AG04449 (cell line): ENCODE measurements at places on chromosomes 5 and 9.
A peak's percentile ranks its signal among the peaks of the same experiment; 100 is the strongest.

DNA sequence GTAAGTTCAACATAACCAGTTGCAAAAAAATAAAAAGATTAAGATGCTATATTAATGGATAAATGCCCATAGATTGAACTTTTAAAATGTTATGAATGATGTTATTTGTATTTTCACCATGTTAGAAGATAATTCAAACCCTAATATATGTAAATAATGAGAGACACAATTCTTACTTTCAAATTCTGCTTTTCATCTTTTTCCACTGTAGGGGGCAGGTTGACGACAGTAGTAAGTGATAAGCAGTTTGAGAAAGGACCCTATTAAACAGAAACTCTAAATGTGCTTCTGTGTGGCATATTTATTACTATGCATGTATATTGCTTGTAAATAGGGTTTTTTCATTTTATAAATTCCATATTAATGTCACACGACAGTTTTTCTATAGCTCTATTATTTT is 591.1 kb downstream of the SEMA5A start:
- no peak for DNase-seq

DNA sequence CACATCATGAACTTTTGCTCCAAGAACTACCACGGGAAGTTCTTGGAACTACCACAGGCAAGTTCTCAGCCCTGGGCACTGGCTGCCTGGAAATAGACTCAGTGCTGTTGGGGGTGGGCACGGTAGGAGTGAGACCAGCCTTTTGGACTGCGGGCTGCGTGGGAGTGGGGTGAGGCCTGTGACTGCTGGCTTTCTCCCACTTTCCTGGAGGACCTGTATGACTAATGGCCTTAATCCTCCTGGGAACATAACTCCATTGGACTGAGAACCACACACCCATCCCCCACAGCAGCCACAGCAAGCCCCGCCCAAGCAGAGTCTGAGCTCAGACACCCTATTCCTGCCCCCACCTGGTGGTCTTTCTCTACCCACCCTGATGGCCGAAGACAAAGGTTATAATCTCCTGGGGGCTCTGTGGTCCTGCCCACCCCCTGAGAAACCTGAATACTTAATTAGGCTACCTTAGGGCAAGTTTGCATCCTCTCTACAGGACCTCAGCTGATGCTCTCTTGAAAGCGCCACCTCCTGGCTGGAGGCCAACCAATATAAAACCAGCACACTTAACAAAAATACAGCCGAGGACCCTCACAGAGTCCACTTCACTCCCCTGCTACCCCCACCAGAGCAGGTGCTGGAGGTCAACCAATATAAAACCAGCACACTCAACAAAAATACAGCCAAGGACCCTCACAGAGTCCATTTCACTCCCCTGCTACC is 112.6 kb downstream of the CACNA1B start:
- DNase-seq, result no peak

DNA sequence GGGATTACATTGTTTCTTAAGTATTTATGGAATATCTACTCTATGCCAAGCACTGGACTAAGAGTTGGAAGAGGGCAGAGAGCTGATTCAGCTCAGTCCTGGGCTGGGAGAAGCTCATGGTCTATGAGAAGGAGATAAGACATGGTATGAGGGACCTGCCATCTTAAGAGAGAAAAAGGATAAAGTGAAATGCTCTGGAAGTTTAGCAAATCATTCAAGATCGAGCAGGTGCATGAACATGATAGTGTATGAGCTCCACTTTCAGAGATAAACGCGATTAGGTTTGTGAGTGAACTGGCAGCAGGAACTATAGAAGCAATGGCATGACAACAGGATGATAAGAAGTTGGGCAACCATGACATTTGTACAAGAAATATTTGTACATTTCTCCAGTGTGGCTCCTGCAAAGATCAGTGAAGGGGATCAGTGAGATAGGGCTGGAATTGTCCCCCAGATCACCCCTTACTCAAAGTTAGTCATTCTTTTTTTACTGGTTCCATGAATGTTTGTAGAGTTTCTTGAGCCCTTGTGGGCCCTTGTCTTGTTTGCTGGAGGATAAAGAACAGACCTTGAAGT is 26.6 kb upstream of the CCDC180 start:
- DNase-seq, result no peak

DNA sequence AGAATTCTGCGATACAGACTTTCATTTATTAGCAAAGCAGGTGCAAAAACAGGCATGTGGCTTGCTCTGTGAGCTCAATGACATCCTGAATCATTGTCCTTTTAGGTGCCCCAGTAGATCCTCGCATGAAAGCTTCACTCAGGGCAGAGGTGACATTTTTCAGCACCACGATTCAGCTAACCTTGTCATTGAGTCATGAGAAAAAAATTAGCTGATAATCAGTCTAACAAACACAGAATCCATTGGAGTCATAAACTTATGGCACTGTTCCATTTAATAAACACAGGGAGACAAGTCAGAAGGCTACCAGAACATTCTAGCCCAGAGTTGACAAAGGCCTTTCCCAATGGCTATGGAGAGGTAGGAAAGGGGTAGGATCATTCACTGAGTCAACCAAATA is 104.8 kb upstream of the RAD23B start:
- no peak for DNase-seq

GRCh38 chr5:109005297-109006009 is 257.8 kb downstream of the FER start:
- no peak for DNase-seq

DNA sequence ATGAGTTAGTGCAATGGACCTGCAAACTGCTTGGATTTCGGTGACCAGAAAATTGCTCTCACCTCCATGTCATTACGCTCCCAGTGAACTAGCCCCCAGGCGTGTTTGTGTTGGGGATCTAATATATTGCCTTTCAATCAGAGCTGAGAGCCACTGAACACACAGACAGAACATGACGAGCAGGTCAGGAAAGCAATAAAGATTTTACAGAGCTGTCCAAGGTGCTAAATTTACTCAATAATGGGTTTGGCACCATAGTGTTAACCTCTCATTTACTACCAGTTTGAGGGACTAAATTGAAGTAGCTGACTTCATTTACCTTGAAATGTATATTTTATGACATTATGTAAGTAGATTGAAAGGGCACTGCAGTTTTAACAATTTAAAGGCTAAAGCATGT is 383.0 kb downstream of the EBF1 start:
- no peak for DNase-seq

DNA sequence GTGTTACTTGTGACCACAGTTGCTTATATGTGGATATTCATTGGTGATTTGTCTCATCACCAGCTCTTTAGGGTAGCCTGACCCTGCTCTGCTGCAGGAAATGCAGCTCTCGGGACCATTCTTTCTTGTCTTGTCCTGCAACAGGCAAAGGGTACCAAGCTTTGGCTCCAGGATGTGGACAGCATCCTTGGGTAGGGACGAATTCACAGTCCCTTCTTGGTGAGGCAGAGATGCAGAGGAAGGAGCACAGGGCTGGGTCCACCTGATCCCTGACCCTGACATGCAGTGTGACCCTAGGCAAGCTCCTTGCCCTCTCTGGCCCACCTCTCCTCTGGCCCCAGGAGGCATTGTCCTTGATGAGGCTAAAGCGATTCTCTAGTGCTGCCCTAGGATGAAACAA is 37.0 kb upstream of the SYNPO start:
- DNase-seq, result no peak

DNA sequence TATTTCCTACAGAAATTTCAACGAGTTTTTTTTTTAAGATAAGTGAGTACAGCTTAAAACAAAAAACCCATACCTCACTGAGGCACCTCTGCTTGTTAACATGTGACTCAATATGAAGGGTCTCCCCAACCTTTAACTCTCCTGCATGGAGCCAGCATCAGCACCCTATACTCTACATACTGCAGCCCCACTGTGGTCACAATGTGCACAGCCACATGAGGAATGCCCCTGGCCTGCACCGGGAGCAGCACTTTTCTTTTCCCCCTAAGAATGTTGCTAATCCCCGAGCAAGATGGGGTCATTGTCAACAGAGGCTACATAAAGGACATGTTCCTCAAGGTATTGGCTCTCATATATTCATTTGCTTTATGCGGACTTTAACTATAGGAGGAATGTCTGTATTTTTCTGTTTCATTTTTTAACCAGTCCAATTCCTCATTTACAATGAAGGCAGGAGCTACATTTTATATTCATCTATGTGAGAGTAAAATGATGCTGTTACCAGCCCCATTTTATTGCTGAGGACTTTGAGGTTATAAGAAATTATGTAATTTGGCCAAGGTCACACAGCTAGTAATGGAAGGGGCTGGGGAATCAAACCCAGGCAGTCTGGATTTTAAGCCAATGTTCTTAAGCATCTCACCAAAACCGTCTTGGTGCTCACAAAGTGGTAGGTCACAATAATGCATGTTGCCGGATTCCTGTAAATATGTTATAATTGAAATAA is 93.0 kb downstream of the APBA1 start:
- DNase-seq, result no peak

DNA sequence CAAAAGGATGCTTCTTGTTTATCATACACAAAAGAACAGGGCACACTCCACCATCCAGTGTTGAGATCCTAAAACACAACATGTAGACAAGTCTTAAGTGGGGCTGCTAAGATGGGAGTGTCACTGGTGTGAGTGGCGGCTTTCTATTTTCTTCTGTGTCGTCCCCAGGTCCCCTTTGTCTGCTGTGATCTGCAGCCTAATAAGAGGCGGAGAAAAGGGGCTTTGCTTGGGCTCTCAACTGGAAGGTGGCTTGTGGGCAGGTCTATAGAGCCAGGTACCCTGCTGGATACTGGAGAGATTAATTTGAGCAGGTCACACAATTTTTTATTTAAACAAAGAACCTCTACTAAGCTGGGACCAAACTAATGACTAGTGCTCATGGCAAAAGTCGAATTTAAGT is 126.1 kb upstream of the SAP30L start:
- DNase-seq, result no peak

DNA sequence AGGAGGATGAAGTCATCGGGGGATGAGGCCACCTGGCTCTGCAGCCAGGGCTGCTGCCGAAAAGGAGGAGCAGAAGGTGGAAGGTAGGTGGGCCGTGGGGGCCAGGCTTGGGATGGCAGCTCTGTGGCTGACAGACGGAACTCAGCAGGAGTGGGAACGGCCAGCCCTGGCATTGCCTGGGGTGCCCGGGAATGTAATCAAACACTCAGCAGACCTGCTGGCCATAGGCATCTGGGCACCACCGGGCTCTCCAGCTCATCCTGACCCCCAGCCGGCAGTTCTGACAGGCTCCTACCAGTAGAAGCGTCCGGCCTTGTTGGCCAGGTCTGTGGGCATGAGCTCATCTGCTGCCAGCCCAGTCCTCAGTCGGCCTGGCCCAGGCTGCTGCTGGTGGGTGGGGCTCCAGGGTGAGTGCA is 4.3 kb upstream of the FAT2 start:
- no peak for DNase-seq

DNA sequence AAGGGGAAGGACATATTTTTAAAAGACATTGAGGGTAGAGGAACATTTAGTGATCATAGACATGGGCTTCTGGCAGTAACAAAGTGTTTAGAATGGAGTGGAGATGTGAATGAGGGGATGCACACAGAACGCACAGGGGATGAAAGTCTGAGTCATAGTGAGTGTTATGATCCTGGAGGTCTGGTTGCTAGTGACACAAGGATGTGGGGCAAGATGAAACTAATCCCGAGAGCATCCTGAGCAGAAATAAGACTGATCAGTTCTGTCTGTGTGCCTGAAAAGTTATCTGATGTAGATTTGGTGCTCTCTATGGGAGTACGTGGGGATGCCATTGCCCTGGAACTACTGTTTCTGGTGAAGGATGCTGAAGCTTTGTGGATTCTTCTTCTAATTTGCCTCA is 141.1 kb downstream of the CHSY3 start:
- DNase-seq, result no peak

DNA sequence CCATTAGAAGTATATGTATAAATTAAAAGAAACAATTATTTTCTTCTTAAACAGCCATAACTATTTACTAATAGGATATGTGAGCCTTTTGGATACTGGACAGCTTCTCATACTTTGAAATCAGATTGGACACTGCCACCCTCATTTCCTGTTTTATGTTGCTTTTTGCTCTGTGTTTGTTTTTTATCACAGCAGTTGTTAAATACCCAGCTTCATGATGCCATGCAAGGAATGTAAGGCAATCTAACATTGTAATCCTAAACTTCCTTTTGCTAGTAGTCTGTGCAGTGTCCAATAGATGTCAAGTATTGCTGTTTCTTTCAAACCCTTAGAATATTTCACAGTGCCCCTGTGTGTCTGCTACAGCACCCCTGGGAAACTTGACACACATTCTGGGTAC is 56.2 kb downstream of the CNTLN start:
- DNase-seq, result peak; percentile 14

GRCh38 chr9:97722331-97722730 is 25.2 kb upstream of the XPA start:
- no peak for DNase-seq

DNA sequence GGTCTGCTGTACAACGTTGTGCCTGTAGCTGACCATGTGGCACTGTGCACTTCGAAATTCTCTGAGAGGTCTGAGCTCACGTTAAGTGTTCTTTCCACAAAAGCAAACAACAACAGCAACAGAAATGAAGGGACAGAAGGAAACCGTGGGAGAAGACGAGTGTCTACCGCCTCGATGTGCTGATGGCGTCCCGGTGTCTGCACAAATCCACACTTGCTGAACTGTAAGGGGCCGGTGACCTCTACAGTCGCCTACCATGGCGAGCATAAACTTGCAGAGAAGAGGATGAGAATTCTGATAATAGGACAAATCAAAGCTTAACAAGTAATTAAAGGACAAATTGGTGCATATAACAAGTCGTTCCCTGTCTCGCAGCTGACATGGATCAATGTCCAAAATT is 114.0 kb downstream of the ADAMTS2 start:
- no peak for DNase-seq

DNA sequence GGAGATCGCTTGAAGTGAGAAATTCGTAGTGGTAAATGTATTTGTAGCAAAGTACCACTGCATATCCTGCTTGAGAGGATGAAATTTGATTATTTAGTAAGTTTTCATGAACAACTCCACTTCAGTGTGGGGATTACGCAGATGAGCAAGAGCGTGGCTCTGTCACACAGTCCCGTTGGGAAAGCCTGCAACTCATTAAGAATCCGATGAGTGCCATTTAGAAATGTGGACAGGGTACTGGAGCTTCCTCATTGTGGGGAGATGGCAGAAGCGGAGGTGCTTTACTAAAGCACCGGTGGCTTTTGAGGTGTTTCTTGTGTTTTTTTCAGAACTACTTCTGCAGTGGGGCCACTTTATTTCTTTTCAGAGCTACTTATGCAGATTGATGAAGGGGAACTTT is 1.4 kb downstream of the TJP2 start:
- no peak for DNase-seq

GRCh38 chr9:124770359-124771020 is 621 bp downstream of the NR6A1 start:
- DNase-seq, result no peak

DNA sequence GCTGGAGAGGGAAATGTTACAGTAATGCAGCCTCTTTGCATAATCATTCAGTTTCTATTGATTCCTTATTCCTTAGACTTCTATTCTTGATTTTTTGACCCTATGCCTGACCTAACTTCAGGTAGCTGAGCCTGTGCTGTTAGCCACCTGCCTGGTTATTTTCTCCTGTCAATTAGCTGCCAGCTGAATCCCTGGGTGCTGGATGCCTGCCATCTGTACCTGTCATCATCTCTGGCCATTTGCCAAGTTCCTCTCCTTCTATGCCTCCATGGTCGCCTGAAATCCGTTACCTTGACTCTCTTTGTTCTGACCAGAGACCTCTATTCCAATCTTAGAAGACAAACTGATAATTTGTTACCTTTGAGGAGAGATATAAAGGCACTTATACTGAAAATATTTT is 178.3 kb downstream of the CAVIN4 start:
- no peak for DNase-seq
